Fibroblast of the aortic adventitia (primary cell): ENCODE measurements at places on chromosomes 7 and 10. TPM values are rescaled to one million over a fixed set of nuclear protein-coding genes. Genes with fewer than 3 reads are reported as not detected.
A peak's percentile ranks its signal among the peaks of the same experiment; 100 is the strongest.

DNA sequence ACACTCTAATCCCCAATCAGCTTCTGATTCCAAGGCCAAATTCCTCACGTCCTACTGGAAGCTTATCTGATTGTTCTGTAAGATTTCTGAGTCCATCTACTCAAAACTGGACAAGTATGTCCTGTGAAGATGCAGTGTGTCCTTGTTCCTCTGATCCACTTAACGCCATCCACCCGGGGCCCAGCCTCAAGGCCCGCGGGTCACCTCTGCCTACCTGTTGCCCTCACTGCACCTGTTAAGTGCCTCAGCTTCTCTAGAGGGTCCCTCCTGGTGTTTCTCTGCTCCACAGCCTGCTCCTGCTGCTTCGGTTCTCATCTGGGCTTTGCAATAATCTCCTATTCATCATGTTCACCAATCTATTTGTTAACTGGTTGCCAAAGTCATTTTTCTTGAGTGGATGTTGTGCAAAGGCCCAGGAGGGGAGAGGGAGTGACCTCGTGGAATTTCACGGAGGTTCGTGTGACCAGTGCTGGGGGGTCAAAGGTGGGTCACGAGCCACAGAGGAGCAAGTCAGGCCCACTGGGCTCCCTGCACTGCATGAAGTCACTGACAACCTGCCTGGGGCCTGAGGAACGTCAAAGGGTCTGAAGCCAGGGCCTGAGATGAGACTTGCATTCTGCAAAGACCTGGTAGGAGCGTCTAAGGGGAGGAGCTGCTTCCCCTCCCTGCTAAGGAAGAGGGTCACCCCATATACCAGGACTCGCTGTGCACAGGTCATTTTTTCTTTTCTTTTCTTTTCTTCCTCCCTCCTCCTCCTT lies 338.1 kb downstream of the WDR37 start:
- no peak for DNase-seq

DNA sequence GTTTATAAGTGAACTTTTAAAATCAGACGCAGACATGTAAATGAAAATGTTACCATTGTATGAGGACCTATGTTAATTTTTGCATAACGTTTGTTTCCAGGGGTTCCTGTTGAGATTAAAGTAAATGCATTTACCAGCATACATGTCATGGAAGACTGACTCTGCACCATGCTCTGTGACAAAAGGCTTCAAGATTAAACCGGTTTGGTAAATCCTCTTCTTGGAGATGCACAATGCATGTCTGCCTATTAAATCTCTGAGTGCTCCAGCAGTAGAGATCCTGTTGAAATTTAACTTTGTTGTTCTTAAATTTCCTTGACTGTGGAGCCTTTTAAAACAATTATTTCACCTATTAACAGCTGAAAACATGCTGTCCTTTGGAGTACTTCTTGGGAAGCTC lies 36.5 kb upstream of the JAZF1 start:
- no peak for DNase-seq

- DNase-seq, result no peak
These were observed 59.9 kb upstream of the DNAJB6 start for GRCh38 chr7:157276731-157277562.

DNA sequence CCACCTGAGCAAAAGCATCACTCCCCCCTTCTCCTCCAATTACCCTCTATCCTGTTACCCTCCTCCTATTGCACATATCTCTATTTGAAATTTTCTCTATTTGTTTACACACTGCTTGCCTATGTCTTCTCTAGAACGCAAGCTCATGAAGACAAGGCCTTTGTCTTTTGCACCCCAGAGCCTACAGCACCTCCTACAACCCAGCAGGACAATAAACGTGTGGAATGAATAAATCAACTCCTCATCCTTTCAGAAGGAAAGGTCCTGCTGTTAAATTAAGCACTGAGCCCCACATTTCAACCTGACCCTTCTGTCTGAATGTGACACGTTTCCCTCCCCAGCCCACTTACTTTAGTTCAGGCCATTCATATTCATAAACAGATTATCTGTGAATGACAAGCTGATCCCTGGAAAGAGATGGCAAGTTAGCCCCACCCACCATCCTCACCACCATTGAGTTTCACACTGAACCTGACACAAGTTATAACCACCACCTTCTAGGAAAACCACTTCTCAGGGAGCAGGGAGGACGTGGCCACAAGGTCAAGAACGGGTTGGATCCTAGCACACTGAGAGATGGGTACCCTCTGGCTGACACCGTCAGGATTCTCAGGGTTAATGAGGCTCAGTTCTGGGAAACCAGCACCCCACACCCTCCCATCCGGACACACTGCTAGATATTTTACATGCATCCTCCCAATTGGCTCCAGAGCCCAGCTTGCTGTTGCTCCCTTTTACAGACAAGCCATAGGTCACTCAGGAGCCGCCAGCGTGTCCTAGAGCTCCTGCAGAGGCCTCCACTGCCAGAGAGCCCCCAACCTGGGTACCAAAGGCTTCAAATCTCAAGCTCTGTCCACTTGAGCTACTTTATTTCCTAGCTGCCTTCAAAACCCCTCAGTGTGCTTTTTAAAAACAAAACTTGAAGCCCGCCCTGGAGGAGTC lies 934 bp downstream of the PRTFDC1 start:
- peak; percentile 43 for DNase-seq

- DNase-seq, result peak; percentile 79
These were observed 79.6 kb downstream of the ARL5B start for GRCh38 chr10:18738835-18739234.

GRCh38 chr7:70710651-70711050 lies 421.3 kb upstream of the GALNT17 start:
- peak; percentile 14 for DNase-seq

Gene PLEKHS1
- total RNA-seq, result not detected in 2 replicates

GRCh38 chr10:84654671-84655070 lies 326.3 kb downstream of the CCSER2 start:
- no peak for DNase-seq

DNA sequence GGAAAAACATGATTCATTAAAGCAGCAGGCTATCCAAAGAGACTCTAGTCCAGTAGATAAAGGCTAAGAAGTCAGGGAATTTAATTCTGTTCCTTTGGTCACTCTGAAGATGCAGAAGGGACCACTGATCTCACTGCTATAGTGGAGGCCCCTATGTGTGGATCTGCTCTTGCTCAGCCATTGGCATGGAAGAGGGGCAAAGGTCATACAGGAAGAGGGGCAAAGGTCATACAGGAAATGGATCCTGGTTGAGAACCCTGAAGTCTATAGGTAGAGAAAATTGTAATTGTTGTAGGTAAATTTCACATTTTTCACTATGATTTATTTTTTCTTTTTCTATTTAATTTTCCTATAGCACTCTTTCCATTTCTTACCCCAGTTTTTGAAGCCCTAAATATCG lies 21.6 kb downstream of the OR2AE1 start:
- no peak for DNase-seq

Gene POM121L12
- not detected in 2 replicates for total RNA-seq

Gene SLC26A4
- total RNA-seq, result 0.65 and 1.8 TPM in 2 replicates
